ENCODE measurements at places on chromosomes 4 and X.

DNA sequence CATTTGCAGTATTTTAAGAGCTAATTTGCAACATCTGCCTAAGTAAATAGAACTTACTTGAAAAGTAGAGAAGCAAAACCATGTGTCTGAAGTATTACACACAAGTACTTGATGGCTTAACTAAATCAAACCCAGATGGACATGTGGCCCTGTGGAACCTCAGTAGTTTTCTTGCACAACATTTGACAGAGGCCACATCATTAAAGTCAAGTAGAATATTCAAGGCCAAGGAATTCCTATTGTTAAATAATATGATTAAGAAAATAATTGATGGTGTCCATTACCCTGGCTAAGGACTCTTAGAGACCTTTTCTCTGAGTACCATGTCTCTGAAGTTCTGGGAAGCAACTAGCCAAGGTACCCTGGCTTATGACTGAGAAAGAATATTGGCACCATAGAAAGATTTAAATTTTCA lies 135.4 kb upstream of the OTUD4 start:
- no peak overlapping the region for H3K4me3 ChIP-seq
- no peaks in the 10 kb centered on the region for H3K27me3 ChIP-seq
- no peaks in the 10 kb centered on the region for H3K36me3 ChIP-seq
- H3K27ac ChIP-seq, result no peak overlapping the region
- DNase-seq, result no peak
- H3K4me1 ChIP-seq, result no peaks in the 10 kb centered on the region

- H3K4me1 ChIP-seq, result no peaks in the 10 kb centered on the region
- H3K27me3 ChIP-seq, result no peaks in the 10 kb centered on the region
Measured at GRCh38 chr4:78971326-78971725, 32.1 kb upstream of the PAQR3 start.

GRCh38 chr4:138487670-138488069 lies 245.5 kb upstream of the SLC7A11 start:
- no peaks in the 10 kb centered on the region for H3K27me3 ChIP-seq
- no peak overlapping the region for H3K4me3 ChIP-seq
- no peak overlapping the region for H3K27ac ChIP-seq
- DNase-seq, result no peak

DNA sequence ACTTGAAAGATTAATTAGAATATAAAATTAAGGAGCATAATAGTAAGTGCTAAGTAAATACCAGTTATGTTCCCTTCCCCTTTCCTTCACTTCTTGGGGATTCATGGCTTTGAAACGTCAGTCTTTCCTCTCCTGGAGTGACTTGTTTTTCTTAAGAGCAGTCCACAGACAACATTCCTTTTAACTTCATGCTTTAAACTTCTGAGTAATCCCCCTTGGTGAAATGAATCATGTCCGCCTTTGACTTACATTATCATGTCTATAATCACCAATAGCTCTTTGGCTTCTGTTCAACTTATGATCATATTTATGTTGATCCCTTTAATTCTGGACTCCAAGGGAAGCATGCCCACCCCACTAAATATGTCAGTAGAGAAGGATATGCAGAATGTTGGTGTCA lies 1012.1 kb upstream of the SLIT2 start:
- no peaks in the 10 kb centered on the region for H3K27me3 ChIP-seq
- H3K4me1 ChIP-seq, result no peaks in the 10 kb centered on the region
- no peaks in the 10 kb centered on the region for H3K36me3 ChIP-seq

- H3K36me3 ChIP-seq, result no peaks in the 10 kb centered on the region
- no peaks in the 10 kb centered on the region for H3K4me1 ChIP-seq
- DNase-seq, result no peak
- H3K27me3 ChIP-seq, result no peaks in the 10 kb centered on the region
- H3K27ac ChIP-seq, result no peak overlapping the region
- no peak overlapping the region for H3K4me3 ChIP-seq
Measured at GRCh38 chrX:56107320-56107719, 124.8 kb upstream of the KLF8 start.
